Activated naive CD4-positive, alpha-beta T cell treated with anti-CD3 and anti-CD28 coated beads, Interleukin-2, amount 50 U/mL, for 72 hours (primary cell): ENCODE measurements at places on chromosomes 5 and 9. TPM values are rescaled to one million over a fixed set of nuclear protein-coding genes. Genes with fewer than 3 reads are reported as not detected.

The GARNL3 gene
- total RNA-seq, result 5.4 TPM

The CARTPT gene
- not detected for total RNA-seq

The POLE3 gene
- total RNA-seq, result 60.8 TPM

The PCDHGA6 gene
- total RNA-seq, result 0.08 TPM

The TUSC1 gene
- not detected for total RNA-seq

The DEPDC1B gene
- total RNA-seq, result 40.8 TPM

The ATP10B gene
- not detected for total RNA-seq

The MEIKIN gene
- total RNA-seq, result not detected

The ADAMTS6 gene
- total RNA-seq, result 2.0 TPM

The GKAP1 gene
- 4.3 TPM for total RNA-seq

The CAVIN4 gene
- total RNA-seq, result 0.14 TPM

The SPATA31A3 gene
- not detected for total RNA-seq

The FBP2 gene
- total RNA-seq, result not detected

The IL7R gene
- total RNA-seq, result 309 TPM

The CER1 gene
- total RNA-seq, result not detected

The SCGB3A2 gene
- not detected for total RNA-seq

The CRHBP gene
- 0.16 TPM for total RNA-seq

The LCN15 gene
- not detected for total RNA-seq

The FANCG gene
- total RNA-seq, result 194 TPM

The TERT gene
- 3.5 TPM for total RNA-seq

The LURAP1L gene
- total RNA-seq, result not detected

The CHSY3 gene
- total RNA-seq, result not detected

The MYOT gene
- not detected for total RNA-seq

The RASEF gene
- total RNA-seq, result not detected

The CCT5 gene
- 347 TPM for total RNA-seq

The FCN1 gene
- total RNA-seq, result not detected

The FOXD4L6 gene
- not detected for total RNA-seq

The BRINP1 gene
- total RNA-seq, result not detected

The ROPN1L gene
- total RNA-seq, result not detected

The HMCN2 gene
- total RNA-seq, result not detected

The PCDHB13 gene
- not detected for total RNA-seq

The HSPA9 gene
- total RNA-seq, result 393 TPM

The ECM2 gene
- not detected for total RNA-seq

The COL23A1 gene
- 0.20 TPM for total RNA-seq

The NPDC1 gene
- total RNA-seq, result 29.4 TPM

The ASTN2 gene
- 4.5 TPM for total RNA-seq

The TAF1L gene
- not detected for total RNA-seq

The ORM2 gene
- not detected for total RNA-seq

The LRRC26 gene
- total RNA-seq, result not detected

The PCDHGB3 gene
- total RNA-seq, result 0.09 TPM

The F2RL1 gene
- total RNA-seq, result 0.46 TPM

The FLT4 gene
- 2.6 TPM for total RNA-seq

The RNF180 gene
- not detected for total RNA-seq

The ISL1 gene
- not detected for total RNA-seq

The GDA gene
- not detected for total RNA-seq

The STC2 gene
- total RNA-seq, result 4.2 TPM

The CAMK2A gene
- not detected for total RNA-seq

The INSYN2B gene
- not detected for total RNA-seq

The SH3GL2 gene
- total RNA-seq, result not detected

The CCDC171 gene
- total RNA-seq, result 4.1 TPM

The ARHGEF37 gene
- 1.8 TPM for total RNA-seq

The RFX3 gene
- 10.0 TPM for total RNA-seq
